Right ventricle myocardium superior (tissue), 1 donor: ENCODE measurements at places on chromosomes 4 and X. TPM values are rescaled to one million over a fixed set of nuclear protein-coding genes. Genes with fewer than 3 reads are reported as not detected.

UBE2A gene
- 58.5 TPM for total RNA-seq

TREX2 gene
- 0.19 TPM for total RNA-seq

DNA sequence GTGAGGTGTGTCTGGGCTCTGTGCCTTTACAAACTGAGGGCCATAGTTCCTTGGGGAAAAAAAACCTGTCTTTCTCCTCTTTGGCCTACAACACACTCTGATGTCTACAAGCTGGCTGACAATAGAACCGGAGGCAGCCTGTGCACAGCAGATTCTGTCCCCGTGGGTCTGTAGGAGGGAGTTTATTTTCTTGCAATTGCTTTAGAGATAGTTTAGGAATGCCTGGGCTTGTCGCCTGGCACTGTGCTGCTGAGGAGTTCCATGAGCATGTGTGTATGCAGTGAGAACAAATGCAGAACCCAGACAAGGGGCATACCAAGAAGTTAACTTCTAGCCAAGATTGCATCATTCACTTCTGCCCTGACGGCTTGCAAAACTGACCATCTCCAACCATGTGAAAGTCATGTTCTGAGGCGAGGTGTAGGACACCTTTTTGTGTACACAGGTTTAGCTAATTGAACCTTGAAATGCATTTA, 54.1 kb downstream of the CCNI start:
- DNase-seq: no peak

DNA sequence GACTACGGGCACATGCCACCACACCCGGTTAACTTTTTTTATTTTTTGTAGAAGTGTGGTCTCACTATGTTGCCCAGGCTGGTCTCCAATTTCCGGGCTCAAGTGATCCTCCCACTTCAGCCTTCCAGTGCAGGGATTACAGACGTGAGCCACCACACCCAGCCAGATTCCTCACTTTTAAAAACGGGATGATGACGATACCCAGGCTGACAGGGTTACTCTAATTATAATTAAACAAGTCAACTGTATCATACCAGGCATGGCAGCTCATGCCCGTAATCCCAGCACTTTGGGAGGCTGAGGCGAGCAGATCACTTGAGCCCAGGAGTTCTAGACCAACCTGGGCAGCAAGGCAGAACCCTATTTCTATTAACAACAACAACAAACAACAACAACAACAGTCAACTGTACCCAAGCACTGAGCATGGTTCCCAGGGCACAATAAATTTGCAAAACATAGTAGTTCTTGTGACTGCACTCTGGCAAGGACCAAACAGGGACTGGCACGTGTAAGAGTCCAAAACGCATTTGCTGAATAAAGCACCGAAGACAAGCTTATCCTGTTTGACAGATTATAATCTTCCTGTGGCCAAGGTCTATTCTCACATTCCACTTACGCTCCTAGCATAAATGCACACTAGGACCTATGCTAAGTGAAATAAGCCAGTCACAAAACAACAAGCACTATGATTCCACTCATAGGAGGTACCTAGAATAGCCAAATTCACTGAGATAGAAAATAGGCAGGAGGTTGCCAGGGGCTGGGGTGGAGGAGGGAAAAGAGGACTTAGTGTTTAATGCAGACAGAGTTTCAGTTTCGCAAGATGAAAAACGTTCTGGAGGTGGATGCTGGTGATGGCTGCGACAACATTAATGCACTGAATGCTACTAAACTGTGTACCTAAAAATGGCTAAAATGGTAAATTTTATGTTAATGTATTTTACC, 77.5 kb downstream of the IRF2 start:
- DNase-seq: no peak

DNA sequence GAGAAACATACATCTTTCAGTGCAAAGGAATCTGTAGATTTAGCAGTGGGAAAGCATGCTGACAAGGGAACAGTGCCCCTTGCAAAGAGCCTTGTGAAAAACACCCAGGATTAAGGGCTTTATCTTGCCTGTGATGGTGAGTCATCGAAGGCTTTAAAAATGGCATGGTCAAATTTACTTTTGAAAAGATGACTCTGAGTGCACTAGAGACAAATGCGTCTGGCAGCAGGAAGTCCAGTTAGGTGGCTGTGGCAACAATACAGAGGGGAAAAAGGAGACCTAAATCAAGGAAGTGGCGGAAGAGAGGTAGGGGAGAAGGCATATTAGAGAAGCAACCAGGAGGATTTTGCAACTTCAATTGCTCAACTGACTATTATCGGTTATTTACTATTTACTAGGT, 472.6 kb upstream of the CPEB2 start:
- DNase-seq: no peak

DNA sequence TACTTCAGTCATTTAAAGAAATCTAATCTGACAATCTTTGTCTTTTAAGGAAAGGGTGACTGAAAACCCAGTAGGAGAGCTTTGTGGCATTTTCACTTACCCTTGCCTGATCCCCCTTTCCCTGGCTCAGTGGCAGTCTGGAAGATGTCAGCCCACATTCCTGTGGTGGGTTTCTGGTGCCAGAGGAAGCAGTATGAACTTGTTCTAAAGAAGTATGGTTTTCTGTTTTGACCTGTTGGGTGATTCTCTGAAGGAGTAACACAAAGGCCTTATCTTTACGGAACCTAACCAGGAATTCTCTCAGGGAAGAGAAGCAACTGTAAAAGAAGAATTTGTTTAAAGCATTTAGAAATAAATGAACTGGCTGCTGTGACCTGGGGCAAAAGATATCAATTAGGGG, 41.9 kb downstream of the BMP15 start:
- DNase-seq: no peak

DNA sequence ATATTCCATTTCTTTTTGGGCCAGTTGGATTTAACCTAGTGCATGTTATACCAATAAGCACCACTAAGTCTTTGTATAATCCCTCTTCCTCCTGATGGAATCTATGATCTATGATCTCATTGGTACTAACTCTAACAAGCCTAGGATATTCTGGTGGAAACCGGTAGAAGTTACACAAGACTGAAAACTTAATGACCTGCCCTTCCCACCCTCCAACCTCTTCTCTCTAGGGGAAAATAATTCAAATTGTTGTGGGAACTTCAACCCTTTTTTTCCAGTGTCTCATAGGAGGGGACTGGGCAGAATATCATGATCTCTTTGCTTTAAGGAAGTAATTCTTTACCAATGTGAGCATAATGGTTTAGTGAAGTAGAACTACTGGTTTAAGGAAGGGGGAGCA, 289.5 kb upstream of the BOD1L1 start:
- no peak for DNase-seq

DNA sequence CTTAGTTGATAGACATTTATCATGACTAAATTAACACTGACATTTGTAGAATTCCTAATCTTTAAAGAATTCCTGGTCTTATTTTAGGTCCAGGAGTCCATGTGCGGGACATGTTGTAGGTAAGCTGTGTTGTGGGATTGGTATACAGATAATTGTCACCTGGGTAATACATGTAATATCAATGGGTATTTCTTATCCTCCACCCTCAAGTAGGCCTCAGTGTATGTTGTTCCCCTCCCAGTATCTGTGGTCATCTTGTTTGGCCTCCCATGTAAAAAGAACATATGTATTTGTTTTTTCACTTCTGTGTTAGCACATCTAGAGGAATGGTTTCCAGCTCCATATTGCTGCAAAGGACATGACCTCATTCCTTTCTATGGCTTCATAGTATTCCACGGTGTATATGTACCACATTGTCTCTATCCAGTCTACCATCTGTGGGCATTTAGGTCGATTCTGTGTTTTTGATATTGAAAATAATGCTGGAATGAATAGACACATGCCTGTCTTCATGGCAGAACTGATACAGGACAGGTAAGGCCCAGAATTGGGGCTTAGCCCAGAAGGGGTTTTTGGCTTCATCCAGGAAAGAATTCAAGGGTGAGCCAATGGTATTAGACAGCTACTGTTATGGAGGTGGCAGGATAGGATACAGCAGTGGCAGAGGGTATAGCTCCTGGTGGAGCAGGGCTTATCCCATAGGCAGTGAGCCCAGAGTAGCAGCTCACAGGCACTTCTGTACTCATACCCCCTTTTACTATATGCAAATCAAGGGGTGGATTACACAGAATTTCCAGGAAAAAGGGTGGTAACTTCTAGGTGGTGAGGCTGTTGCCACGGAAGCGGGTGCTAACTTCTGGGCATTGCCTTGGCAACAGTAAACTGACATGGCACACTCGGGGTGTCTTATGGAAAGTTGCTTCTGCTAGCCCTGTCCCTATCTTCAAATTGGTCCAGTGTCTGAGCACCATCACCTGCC, 66.1 kb upstream of the WDR1 start:
- DNase-seq: no peak

- no peak for DNase-seq
Observed at GRCh38 chrX:114075073-114075673, 508.7 kb upstream of the HTR2C start.

DNA sequence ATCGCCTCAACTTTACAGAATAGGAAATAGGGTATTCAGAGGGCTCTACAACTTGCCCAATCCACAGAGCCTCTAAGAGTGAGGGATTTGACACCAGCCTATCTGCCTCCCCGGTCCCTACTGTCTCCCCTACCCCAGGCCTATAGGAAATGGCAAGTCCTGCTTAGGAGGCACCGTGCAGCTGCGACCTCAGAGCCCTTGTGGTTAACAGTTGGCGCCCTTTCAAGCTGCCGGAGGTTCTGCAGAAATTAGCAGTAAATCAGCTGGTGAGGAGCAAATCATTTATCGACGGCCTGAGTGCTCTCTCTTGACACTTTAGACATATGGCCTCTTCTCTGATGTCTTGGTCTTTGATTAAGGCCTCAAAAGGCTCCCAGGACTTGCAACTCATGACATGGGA, 96.9 kb downstream of the CLNK start:
- no peak for DNase-seq

DNA sequence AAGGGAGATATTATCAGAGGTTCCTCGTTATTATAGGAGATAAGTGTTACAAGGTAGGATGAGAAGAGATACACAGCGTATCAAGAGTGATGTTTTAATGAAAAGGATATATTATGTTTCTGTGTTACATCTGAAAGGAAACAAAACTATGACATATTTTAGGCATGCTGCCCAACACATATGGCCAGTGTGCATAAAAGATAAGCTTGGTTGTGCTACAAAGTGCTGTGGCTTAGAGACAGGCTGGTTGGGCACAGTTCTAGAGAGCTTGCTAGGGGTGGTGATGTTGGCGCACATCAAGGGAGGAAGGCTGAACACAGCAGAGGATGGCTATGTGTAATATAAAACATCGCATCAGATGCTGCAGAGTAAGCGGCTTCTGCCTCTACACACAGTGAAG, 42.4 kb downstream of the TRAM1L1 start:
- no peak for DNase-seq

CC2D2A gene
- 6.7 TPM for total RNA-seq

FLNA gene
- 216 TPM for total RNA-seq

RHOXF2 gene
- total RNA-seq: not detected

GRCh38 chr4:3338976-3339531, 46.2 kb downstream of the RGS12 start:
- peak; percentile 23 for DNase-seq

DNA sequence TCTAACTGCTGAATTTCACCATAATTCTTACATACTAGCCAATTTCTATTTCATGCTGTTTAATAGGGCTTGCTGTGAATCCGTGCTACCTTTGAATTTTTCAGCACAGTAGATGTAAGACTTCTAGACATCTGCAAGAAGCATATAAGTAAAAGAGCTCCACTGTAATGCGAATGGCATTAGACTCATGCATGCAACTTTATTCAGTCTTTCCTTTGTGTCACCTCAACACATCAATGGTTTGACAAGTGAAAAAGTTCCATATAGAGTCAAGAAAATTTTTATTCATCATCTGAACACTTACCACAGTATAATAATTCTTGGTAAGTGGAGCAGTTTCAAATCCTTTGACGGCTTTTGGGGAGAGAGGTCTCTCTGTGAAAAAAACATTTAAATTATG, 48.9 kb downstream of the ARHGEF6 start:
- DNase-seq: no peak
